Thyroid gland (tissue), 4 donors: ENCODE measurements at places on chromosomes 3 and 15. TPM values are rescaled to one million over a fixed set of nuclear protein-coding genes. Genes with fewer than 3 reads are reported as not detected.

GRCh38 chr15:58329781-58330671 lies 101.8 kb upstream of the LIPC start:
- peaks cover 25% of the 10 kb centered on the region for H3K4me1 ChIP-seq
- H3K27me3 ChIP-seq = no peaks in the 10 kb centered on the region
- DNase-seq = no peak
- H3K4me3 ChIP-seq = no peak overlapping the region
- no peaks in the 10 kb centered on the region for H3K36me3 ChIP-seq

DNA sequence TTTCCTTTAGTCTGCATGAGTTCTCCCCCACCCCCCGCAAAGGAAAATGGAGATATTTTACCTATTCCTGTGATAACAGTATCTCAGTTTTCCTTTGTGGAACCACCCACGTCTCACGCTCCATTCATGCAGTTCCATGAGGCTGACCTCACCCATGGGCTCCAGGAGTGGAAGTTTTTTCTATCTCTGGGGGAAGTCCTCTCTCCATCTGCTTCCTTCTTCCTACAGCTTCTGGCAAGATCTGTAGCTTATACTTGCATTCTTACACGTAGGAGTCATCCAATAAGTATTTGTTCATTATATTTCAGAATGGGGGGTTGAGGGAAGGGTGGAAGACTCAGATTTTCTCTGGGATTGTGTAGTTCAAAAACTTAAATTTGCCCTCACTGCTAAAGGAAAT lies 5.8 kb upstream of the GLCE start:
- no peaks in the 10 kb centered on the region for H3K27me3 ChIP-seq
- H3K36me3 ChIP-seq = no peaks in the 10 kb centered on the region
- H3K4me3 ChIP-seq = no peak overlapping the region
- no peak for DNase-seq

DNA sequence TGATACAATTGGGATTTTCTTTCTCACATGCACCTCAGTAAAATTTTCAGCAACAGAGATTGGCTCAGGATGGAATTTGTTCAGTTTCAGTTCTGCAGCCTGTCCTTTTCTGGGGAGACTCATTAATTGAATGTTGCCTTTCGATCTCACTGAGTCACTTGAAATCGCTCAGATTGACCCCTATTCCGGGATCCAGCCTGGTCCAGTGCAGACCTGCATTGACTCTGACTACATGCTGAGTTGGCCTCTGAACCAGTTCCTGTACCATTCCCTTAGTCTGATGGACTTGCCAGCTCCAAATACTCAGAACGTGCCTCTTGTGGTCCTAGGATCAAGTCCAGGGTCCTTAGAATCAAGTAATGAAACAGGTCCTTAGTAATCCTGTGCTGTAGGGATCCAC lies 9.4 kb downstream of the IGF1R start:
- peaks cover 33% of the 10 kb centered on the region for H3K4me1 ChIP-seq
- no peaks in the 10 kb centered on the region for H3K36me3 ChIP-seq
- no peaks in the 10 kb centered on the region for H3K27me3 ChIP-seq
- no peak for DNase-seq
- no peak overlapping the region for H3K27ac ChIP-seq

DNA sequence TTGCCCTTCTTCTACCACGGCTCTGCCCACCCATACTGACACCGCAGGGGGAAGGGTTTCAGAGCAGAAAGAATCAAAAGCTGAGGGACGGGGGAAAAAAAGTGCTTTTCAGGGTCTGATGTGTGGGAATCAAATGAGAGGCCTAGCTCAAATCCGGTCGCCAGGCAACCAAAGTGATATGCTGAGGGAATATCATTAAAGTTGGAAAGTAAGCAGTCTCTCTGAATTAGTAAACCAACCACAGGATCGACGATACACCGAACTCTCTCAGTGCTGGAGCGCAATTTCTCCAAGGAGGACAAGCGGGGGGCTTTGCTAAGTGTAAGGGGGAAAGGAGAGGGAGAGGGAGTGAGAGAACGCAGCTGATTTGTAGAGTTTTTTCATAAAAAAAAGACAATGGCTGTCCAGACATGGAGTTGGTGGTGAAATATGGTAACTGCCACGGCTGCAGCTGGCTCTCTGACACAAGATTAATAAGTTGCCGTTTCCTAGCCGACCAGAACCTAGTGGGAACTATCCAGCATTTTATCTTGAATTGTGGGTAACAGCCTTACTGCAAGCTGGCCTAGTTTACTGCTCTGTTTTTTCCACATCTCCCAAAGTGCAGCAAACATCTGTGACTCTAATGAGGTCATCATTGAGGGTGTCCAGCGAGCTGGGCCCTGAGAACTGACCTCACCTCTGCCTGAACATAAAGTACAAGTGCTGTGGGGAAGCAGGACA lies 530.2 kb downstream of the SOX2 start:
- no peak for DNase-seq
- no peak overlapping the region for H3K27ac ChIP-seq

- no peaks in the 10 kb centered on the region for H3K36me3 ChIP-seq
- H3K4me1 ChIP-seq = no peaks in the 10 kb centered on the region
- H3K4me3 ChIP-seq = no peak overlapping the region
- H3K27ac ChIP-seq = no peak overlapping the region
- no peak for DNase-seq
Observed at GRCh38 chr3:160686955-160687535, 10.1 kb downstream of the ARL14 start.

- H3K36me3 ChIP-seq = no peaks in the 10 kb centered on the region
- no peak for DNase-seq
- H3K27ac ChIP-seq = no peak overlapping the region
- H3K4me3 ChIP-seq = no peak overlapping the region
- H3K4me1 ChIP-seq = no peaks in the 10 kb centered on the region
Observed at GRCh38 chr3:102248981-102249705, 185.7 kb upstream of the ZPLD1 start.

DNA sequence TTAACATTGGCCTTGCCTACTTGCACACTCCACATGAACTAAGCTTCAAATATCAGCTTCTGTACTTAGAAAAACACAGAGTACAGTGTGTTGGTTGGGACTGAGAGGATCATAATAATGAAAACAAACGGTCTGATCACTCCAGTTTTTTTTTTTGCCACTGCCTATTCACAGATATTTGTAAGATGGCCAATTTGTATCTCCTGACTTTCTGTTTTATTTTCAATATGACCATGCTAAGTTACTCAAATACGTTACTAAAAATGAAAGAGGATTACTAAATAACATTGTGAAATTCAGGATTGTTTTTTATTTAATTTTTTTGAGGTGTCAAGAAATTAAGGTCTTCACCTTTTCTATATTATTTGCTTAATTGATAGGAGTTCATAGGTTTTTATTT lies 595.1 kb downstream of the TUSC7 start:
- H3K36me3 ChIP-seq = no peaks in the 10 kb centered on the region
- H3K4me3 ChIP-seq = no peak overlapping the region
- H3K27me3 ChIP-seq = no peaks in the 10 kb centered on the region
- H3K27ac ChIP-seq = no peak overlapping the region

Gene WDR93
- total RNA-seq = 2.3 TPM

Gene UROC1
- total RNA-seq = not detected
